ENCODE measurements at places on chromosomes 4 and X. TPM values are rescaled to one million over a fixed set of nuclear protein-coding genes. Genes with fewer than 3 reads are reported as not detected.

Gene TSPAN7
- total RNA-seq = 2.6 TPM

Gene FAM184B
- total RNA-seq = 0.02 TPM

Gene GAB3
- total RNA-seq = 0.45 TPM

Gene BLOC1S4
- 17.3 TPM for total RNA-seq

Gene NCAPG
- total RNA-seq = 29.0 TPM

Gene APELA
- total RNA-seq = not detected

Gene GABRQ
- 0.20 TPM for total RNA-seq

Gene REPS2
- total RNA-seq = 1.5 TPM
